ENCODE measurements at places on chromosomes 12 and 14.

GRCh38 chr14:86654558-86655184 is 1124.7 kb downstream of the FLRT2 start:
- peak; percentile 9 for DNase-seq

DNA sequence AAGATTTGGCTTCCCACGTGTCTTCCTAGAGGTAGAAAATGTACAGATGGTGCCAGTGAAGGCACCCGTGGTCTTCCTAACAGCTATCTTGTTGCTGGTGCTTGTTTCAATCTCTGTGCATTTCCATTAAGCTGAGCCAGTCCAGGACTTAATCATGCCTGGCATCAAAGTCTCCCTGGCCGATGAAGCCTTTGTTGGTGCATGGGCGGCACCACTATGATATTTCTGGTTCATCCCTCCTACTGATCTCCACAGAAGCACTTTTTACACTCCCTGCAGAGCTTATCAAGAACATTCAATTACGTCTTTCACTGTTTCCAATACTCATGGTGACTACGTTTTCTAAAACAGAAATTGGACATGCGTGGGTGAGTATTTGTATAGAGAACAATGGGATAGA is 128.4 kb downstream of the TTC8 start:
- DNase-seq = no peak

DNA sequence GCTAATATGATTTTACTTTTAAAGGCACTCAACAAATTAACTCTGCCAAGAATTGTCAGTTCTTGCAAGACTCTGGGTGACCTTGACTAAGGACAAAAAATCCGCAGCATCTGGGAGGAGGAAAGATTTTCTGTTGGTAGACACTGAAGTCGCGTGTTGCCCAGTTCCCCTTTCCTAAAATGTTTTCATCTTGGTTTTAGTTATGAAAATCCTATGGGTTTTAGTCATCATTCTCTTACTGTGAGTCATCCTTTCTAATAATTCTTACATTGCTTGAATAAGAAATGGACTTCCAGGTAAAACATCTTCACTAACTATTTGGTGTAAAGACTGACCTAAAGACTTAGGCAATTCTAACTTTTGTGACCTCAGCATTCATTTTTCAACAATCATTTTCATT is 9.1 kb downstream of the GSG1 start:
- no peak for DNase-seq

DNA sequence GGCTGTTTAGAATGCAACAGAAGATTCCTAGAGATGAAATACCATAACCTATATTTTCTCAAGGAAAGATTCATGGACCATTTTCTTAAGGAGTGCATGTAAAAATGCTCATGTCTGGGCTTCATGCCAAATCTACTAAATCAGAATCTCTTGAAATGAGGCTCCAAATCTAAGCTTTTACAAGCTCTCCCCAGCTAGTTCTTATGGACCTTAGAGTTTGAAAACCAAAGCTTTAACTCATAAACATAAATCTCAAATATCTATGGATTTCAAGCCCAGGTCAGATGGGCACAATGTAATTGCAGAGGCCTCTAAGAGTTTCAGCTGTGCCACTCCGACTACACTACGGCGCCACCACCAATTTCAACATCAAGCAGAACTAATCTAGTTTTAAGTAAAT is 117.3 kb upstream of the CAND1 start:
- DNase-seq = no peak

DNA sequence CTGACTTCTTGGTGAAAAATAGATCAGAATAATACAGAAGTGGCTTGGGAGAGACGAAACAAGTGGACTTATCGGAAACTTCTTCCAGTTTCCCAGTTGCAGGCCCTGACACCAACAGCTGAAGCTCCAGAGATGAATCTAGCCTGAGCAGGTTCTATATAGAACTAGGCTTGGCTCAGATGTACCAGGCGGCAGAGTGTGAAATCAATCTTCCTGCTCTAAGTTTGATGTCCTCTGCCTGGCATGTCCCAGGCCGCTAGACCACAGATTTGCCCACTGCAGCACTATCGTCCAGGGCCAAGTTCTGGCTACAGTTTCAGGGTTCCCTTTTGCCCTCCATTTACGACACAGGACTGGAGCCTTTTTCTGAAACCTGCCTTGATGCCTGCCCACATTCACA is 91.3 kb upstream of the PLEKHA5 start:
- no peak for DNase-seq

All from stimulated activated CD4-positive, alpha-beta T cell treated with anti-CD3 and anti-CD28 coated beads, Interleukin-15, amount 100 ng/mL, for 48 hours (primary cell).